Spleen (tissue), 13 donors: ENCODE measurements at places on chromosomes 12 and 14. TPM values are rescaled to one million over a fixed set of nuclear protein-coding genes. Genes with fewer than 3 reads are reported as not detected.
A peak's percentile ranks its signal among the peaks of the same experiment; 100 is the strongest.

GRCh38 chr14:95039259-95039992 lies 117.9 kb downstream of the DICER1 start:
- DNase-seq = peak; percentile 56

DNA sequence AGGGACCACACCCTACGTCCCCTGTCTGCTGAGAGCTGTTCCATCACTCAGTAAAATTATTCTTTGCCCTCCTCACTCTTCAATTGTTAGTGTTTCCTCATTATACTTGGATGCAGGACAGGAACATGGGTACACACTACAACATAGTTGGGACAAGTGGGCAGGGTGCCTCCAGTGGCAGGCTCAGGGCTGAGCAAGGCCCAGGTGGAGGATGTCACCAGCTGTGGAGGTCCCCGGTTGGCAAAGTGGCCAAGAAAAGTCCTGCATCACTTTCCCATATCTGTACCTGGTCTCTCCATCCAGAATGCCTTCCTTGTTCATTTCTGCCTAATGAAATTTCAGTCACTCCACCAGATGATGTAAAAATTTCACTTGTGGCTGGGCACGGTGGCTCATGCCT lies 72.7 kb upstream of the PPP4R3A start:
- DNase-seq = no peak

DNA sequence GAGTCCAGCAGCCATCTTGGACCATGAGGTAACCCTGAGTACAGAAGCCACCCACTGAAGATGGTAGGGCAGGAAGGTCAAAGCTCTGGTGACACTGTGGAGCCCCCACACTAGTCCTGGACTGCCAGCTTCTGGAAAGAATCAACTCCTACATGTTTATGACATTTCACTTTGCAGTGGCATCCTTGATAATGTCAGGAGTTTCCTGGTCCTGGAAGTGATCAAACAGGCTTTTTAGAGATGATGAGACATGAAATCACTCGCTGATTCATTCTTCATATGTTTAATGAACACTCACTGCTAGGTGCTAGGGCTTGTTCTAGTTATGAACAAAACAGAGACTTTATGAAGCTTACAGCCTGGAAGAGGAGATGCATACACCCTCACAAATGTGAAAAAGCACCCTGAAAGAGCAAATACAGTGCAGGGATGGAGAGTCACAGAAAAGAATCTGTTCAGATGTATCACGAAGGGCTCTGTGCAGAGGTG lies 15.8 kb upstream of the HNF1A start:
- DNase-seq = no peak

- DNase-seq = peak; percentile 78
These were observed 717 bp downstream of the PPHLN1 start for GRCh38 chr12:42326541-42327226.

Gene BLOC1S1
- 141 TPM for total RNA-seq

Gene ALDH1L2
- total RNA-seq = 1.6 TPM

Gene MSI1
- total RNA-seq = not detected

DNA sequence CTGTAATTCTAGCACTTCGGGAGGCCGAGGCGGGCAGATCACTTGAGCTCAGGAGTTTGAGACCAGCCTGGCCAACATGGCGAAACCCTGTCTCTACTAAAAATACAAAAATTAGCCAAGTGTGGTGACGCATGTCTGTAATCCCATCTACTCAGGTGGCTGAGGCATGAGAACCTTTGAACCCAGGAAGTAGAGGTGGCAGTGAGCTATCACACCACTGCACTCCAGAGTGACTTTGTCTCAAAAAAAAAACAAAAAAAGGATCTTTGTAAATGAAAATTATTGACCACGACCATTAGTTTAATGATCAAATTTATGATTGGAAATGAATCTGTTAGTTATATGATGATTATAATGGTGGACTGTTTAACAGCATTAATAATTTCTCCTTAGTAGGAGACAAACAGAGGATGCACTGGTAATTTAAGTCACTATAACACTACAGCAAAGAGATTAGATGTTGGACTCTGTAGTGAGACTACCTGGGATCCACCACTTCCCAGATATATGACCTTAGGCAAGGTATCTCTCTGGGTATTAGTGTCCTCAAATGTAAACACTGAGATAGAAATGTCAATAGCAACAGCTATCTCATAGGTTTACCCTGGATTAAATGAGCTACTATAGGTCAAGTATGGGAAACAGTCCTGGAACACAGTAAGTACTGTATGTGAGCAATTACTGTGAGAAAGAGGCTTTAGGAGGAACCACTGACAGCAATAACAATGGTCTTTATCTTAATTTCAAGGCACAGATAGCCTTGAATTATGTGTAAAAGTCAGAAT lies 214.7 kb downstream of the NOVA1 start:
- no peak for DNase-seq

Gene TAS2R7
- not detected for total RNA-seq

Gene TBX5
- total RNA-seq = not detected

Gene DTX3
- 20.6 TPM for total RNA-seq

DNA sequence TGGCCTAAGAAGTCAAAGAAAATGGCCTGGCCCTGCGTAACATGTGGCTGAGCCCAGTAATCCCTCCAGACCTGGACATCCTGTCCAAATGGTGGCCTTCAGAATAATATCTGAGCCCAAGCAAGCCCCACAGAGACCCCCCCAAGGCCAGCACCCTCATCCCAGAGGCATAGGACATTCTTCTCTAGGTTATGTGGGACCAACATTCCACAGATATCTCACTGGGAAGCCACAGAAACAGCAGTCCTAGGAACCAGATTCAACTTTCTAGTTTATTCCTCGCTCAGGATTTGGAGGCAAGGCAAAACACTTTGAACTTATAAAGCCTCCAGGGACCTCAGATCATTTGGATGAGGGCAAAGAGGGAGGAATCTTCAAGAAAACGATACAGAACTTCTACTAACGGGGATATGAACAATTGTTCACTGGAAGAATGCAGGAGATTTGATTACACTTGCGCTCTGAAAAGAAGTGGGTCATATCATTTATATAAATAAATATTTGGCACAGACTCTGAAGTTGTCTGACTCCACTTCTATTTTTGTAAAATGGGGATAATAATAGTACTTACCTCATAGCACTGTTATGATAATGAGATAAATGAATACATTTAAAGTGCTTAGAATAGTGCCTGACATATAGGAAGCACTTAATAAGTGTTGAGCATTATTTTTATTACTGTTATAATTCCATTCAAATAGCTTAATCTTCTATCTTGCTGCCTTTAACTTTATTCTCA lies 171.5 kb downstream of the NUAK1 start:
- DNase-seq = no peak

Gene HPD
- 2.8 TPM for total RNA-seq

DNA sequence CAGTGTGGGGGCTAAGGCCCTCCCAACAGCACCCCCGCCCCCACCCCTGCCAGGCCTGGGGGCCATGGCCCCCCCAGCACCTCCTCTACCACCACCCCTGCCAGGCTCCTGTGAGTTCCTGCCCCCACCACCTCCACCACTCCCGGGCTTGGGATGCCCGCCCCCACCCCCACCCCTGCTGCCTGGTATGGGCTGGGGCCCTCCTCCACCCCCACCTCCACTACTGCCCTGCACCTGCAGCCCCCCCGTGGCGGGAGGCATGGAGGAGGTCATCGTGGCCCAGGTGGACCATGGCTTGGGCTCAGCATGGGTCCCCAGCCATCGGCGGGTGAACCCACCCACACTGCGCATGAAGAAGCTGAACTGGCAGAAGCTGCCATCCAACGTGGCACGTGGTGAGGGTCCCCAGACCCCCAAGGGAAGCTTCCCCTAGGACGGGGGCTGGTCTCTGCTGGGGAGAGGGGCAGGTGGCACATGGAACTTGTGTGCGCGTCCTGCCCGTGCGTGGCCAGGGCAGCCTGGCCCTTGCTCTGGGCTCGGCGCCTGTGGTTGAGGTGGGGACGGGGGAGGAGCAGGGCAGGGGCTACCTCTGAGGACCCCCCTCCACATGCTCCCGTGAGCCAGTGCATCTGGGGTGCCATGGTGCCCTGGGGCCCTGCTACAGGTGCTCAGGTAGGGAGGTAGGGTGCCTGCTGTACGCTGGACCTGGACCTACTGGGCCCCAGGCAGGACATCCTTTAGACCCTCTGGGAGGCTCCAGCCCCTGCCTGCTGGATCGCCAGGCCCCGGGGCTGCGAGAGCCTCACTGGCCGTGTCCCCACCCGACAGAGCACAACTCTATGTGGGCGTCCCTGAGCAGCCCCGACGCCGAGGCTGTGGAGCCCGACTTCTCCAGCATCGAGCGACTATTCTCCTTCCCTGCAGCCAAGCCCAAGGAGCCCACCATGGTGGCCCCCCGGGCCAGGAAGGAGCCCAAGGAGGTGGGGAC lies 16.1 kb upstream of the ADSS1 start:
- DNase-seq = no peak

Gene CYP27B1
- total RNA-seq = 0.47 TPM

DNA sequence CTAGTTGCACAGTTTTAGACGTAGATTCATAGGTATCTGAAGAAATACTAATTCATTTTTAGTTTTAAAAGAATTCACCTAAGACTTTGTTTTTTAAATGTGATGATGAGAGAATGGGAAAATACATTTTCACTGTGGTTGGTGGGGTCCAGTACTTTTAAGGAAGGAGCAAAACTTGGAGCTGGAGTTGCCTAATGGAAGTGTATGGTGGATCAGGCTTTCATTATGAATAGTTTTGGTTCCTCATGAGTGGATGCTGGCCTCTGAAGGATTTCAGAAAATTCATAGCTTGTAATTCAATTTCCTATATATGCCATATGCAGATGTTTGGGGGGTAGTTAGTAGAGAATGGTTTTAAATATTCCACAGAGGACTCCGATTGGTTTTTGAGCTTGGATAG lies 27.1 kb downstream of the STK38L start:
- DNase-seq = no peak

DNA sequence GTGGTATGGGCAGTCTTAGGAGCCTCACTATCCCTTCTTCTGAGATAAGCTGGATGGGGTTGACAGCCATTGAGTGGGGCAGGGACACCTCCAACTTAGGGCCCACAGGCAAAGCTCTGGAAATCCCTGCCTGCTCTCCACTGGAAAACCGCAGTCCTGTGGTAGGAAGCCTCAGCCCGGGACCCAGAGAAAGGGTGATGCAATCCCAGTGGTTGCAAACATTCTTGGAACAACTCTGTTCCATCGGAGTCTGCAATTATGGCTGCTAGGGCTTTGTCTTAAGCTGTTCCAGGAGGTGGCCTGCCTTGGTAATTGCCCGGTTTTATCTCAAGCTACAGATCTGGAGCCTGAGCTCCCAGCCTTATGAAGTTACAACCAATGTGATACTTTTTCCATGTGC lies 133.4 kb downstream of the DICER1 start:
- DNase-seq = no peak

DNA sequence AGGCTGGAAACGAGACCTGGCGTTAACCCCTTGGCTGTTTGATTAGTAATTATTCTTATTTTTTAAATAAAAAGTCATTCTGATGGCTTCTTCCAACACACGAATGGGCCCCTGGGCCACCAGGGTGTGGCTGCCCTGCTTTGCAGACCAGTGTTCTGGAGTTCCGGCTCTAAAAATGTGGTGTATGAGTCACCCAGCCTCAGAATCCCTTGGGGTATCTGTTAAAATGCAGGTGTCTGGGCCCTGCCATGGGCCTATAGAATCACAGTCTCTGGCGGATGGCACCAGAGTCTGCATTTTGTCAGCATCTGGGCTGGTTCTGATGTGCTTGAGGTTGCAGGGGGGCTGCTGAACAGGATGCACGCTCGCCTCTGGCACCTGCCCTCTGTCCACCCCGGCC lies 2.5 kb upstream of the PSMC1 start:
- no peak for DNase-seq

Gene ANO2
- total RNA-seq = 13.8 TPM

Gene EXOC3L4
- 30.0 TPM for total RNA-seq

Gene CABP1
- total RNA-seq = 0.27 TPM

DNA sequence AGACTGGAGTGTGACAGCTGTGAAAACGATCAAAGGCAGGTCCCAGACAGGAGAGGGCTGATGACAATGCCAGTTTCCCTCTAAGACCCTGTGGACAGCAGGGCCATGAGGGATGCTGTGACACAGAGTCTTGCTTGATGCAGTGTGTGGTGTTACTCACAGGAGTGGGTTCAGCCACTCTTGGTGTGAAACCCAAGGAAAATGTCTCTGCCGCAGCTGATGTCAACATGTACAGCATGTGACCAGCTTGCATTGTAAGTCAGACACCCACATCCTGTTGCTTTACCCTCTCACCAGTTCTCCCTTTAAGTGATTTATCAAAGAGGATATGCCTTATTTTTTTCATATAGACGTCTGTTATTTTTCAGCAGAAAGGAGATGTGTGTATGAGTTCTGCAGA lies 268.6 kb downstream of the BTG1 start:
- DNase-seq = peak; percentile 88

DNA sequence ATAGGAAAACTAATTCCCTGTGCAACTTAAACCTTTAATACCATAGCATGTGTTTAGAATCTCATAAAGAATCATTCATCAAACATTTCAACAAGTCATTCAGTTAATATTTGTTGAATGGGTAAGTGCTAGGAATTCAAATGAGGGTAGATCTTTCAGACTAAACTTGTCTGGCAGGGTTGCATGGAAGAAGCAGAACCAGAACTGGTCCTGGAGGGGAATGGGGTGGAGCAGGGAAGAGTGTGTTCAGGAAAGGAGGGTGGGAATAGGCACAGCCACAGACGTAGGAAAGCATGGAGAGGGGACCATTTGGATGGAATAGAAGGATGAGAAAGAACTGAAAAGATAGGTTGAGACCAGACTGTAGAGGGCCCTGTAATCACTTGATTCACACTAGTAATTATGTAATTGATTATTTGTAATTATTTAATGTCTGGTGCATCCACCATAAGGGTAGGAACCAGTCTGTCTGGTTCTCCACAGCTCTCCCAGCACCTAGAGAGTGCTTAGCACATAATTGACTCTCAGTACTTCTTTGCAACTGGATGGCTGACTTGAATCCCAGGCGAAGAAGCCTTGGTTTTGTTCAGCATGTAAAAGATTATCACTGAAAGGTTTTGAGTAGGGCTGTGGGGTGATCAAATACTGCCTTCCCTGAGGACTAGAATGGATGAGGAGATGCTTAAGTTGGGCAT lies 3.0 kb upstream of the MAP3K9 start:
- DNase-seq = no peak

DNA sequence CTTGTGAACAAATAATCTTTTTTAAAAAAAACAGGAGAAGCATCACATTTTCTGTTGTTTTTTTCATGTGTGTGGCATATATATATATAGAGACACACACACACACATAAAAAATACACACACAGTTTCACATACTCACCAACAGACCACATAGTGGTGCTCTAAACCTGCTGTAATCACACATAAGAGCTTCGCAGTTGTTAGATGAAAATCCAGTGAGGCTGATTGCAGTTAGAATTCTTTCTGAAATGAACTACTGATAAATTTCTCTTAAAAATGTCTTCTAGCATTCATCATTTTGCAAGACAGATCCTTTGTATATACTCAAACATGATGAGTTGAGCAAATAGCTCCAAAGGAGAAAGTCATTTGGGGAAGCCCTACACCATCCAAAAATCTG lies 434.3 kb upstream of the STXBP6 start:
- DNase-seq = no peak
